ENCODE measurements at places on chromosomes 1 and 21.
A peak's percentile ranks its signal among the peaks of the same experiment; 100 is the strongest.

DNA sequence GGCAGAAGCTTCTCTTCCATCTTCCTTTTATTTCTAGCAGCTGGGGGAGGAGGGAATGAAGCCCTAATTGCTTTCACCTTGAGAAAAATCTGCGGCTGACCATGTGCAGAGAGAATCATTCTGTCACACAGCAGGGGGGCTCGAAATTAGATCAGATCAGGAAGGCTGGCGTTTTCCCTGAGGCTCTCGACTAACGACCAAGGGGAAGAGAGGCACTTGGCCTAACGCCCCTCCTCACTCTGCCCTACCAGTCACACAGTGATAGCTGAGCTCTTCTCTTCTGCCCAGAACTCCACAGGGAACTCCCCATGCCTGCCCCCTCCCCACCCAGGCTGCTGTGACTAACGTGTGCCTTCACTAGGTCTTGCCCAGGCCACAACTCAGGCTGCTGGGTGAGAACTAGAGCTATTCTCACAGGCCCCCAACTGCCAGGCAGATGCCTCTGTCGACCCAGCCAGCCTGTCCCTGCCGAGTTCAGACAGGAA, 26.5 kb upstream of the KHDRBS1 start:
- DNase-seq: peak; percentile 24

GRCh38 chr1:15702722-15703550, 18.8 kb downstream of the PLEKHM2 start:
- DNase-seq: no peak

DNA sequence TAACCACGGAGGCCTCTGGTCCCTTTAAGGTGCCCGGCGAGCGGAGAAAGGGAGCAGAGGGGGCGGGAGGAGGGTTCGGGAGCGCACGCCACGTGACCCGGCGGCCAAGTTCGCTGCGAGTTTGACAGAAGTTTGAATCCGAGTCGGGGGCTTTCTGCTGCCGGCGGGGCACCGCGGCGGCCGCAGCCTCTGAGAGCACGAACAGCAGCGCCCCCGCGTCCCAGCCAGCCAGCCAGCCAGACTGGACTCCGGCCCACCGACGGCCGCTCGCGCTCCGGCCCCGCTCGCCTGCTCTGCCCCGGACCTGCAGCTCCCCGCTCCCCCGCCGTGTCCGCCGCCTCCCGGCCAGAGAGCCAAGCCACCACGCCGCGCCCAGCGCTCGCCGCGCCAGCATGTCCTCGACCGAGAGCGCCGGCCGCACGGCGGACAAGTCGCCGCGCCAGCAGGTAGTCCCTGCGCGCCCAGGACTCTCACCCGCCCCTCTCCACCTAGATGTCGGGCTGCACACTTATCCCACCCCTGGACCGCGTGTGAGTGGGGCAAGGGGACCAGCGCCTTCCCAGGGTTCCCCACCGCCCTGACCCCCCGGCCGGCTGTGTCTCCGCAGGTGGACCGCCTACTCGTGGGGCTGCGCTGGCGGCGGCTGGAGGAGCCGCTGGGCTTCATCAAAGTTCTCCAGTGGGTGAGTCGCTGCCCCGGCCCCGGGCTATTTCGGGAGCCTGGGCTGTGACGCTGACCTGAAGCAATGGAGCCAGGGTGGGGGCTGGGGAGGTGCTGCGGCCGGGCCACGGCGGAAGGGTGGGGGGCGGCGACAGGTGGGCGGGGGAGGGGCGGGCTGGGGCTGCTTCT, at the start of gene SYPL2:
SYPL2 (plus strand) TSS at position 95 of the 849 bp plus-strand sequence; CDS start at position 393, 298 bp downstream.
- DNase-seq: no peak

GRCh38 chr1:7868070-7868780, 15.4 kb upstream of the UTS2 start:
- DNase-seq: no peak

GRCh38 chr21:14072761-14073535, 137.8 kb downstream of the LIPI start:
- DNase-seq: no peak

GRCh38 chr1:50481142-50481736, 58.0 kb upstream of the DMRTA2 start:
- DNase-seq: no peak
